ENCODE measurements at places on chromosomes 11 and 22.

GRCh38 chr11:79179087-79179486 is 261.7 kb downstream of the TENM4 start:
- no peak for DNase-seq

DNA sequence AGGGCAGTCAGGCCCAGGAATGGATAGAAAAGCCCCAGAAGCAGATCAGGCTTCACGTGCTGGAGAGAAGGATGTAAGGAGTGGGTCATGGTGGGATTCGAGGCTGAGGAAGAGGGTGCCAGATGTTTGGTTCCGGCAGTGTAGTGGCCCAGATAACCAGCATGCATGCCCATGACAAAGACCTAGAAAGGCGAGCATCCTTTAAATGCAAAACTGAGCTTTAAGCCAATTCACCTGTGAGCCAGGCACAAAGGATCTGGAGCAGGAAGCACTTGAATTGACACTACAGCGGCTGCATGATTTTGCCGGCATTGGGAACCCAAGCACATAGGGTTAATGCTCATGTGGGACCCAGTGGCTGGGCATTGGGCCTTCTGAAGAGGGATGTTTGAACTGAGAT is 185.5 kb downstream of the TRIM29 start:
- DNase-seq: no peak

DNA sequence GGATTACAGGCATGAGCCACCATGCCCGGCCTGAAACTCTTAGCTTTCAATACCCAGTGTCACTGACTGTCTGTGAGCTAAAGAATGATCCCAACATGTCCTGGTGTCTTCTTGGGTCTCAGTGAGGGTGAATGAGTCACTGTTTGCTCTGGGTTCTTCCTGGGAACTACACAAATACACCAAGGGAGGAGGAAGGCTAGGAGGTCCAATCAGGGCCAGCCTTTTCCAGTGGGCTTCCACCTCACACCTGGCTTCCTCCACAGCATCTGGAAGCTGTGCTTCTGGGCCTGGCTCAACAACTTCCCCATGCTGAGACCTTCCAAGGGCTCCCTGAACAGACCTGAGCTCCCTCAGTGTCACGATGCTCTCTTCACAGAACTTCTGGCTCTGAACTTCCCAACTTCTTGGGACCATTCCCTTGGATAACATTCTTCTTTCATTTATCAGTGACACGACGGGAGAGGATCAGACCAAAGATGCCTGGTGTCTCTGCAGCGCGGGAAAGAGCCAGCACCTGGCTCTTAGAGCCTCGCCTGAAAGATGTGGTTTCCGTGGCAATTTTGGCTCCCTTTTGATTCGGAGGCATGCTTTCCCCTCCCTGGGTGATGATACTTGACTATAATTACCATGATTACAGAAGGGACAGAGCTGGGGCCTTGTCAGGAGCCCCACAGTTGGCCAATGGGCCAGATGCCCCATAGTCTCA is 22.3 kb upstream of the CHRM4 start:
- DNase-seq: no peak

DNA sequence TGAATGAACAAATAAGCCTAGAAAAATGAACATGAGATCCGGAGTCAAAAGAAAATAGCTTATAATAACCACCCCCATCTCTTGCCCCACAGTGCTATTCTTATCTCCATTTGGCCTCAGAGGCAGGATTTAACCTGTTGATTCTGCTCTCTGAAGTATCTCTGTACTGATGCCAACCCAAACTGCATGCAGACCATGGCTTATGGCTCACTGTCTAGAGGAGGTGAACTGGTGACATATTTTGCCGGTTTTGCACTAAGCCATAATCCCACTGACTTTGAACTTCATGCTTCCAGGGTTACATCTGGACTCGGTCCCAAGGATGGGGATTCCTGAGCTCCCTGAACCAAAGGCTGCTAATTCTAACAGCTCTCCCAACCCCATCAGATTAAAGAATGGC is 397.1 kb downstream of the TENM4 start:
- no peak for DNase-seq

GRCh38 chr11:113174882-113175281 is 139.5 kb upstream of the TTC12 start:
- DNase-seq: no peak

All from CD4-positive, CD25-positive, alpha-beta regulatory T cell (primary cell).